ENCODE measurements at places on chromosomes 4 and X.
A peak's percentile ranks its signal among the peaks of the same experiment; 100 is the strongest.

DNA sequence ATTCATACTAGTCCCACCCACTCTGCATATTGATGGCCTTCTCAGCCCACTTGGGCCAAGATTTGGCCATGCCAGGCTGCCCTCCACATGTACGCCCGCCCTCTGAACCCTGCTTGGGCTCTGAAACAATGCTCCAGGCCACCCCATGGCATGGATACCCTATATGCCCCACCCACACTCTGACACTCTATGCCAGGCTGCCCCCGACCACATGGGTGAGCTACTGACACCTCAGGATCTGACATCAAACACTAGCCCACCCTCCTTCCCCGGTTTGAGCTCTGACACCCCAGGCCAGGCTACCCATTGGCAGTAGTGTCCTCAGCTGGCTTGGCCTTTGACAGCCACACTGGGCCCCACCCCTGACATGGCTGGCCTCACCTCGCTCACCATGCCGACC, 69.5 kb downstream of the HPRT1 start:
- H3K27ac ChIP-seq: no peak overlapping the region
- H3K36me3 ChIP-seq: no peaks in the 10 kb centered on the region
- no peak for DNase-seq
- no peaks in the 10 kb centered on the region for H3K4me1 ChIP-seq

DNA sequence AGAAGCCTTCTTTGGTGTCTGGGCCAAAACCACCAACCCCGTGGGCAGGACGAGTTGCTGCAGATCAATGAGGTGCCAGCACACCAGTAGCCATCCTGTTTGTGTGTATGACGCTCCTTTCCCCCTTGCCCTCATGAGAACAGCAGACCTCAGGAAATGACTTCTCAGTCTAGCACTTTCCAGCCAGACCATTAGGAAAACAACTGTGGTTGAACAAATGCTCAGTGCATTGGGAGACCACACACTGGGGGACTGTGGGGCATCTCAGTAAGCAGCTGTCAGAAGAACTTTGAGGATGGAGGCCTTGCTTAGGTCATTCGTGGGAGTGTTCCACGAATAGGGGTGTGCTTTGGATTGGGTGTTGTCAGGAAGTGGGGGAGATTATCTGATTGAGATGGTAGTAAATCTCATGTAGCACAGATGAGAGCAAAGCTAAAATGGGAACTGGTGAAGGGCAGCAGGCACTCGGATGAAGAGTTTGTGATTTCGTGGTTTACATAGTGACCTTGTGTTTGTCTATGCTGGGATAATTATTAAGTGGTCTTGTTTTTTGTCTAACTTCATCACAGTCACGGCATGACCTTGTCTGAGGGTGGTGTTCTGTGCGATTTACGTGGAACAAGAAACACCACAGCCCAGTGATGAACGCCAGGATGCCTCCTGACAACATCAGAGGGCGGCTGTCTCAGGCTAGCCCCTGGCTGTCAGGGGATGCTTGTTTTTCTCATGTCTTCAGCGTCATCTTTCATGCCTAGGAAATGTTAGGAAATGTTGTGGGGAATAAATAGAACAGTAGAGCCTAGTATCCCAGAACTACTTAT, 70.1 kb downstream of the USP46 start:
- peaks cover 3% of the 10 kb centered on the region for H3K36me3 ChIP-seq
- H3K4me1 ChIP-seq: no peaks in the 10 kb centered on the region
- no peak overlapping the region for H3K27ac ChIP-seq
- H3K27me3 ChIP-seq: no peaks in the 10 kb centered on the region
- H3K4me3 ChIP-seq: no peak overlapping the region
- DNase-seq: no peak

GRCh38 chr4:109703664-109704361, 568 bp upstream of the CASP6 start:
- no peak for DNase-seq
- H3K27me3 ChIP-seq: peaks cover 3% of the 10 kb centered on the region
- H3K36me3 ChIP-seq: no peaks in the 10 kb centered on the region
- H3K4me3 ChIP-seq: peak overlapping the region; percentile 88

DNA sequence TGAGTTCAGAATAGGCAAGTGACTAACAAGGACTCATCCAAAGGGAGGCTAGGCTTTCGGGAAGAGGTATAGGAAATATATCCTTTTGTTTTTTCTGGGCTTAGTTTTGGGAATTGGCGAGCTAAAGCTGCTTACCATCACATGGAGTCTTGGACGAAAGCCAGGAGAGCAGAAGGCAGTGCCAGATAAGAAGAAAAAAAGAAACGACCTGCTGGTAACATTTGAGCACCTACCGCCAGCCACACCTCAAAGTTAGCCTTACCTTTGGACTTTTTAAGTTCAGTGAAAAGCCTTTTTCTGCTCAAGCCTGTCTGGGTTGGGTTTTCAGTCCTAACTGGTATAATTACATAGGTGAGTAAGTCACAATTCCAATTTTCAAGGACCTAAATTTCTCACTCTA, 85.1 kb upstream of the LCORL start:
- no peak overlapping the region for H3K27ac ChIP-seq
- no peak overlapping the region for H3K4me3 ChIP-seq
- no peaks in the 10 kb centered on the region for H3K4me1 ChIP-seq
- H3K36me3 ChIP-seq: no peaks in the 10 kb centered on the region
- H3K27me3 ChIP-seq: no peaks in the 10 kb centered on the region
- no peak for DNase-seq

- H3K4me1 ChIP-seq: no peaks in the 10 kb centered on the region
- no peaks in the 10 kb centered on the region for H3K36me3 ChIP-seq
- DNase-seq: no peak
- no peak overlapping the region for H3K4me3 ChIP-seq
These were observed 179.3 kb upstream of the MBNL3 start for GRCh38 chrX:132668178-132668577.

DNA sequence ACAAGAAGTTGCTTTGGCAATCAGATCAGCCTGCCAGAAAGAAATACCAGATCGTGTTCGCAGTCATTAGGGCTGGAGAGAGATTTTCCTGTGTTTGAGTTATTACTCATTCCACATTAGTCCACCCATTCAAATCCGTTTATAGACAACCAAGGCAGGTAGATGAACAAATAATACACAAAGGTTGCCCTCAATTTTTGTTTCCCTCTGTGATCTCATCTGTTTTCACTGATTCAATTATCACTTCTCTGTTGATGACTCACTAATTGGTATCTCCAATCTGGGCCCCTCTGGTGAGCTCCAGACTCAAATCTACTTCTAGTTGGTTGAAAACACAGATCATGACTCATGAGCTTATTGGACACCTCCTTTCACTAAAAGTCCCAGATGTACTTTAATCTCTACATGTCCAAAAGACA, 54.5 kb downstream of the CHM start:
- H3K4me3 ChIP-seq: no peak overlapping the region
- H3K4me1 ChIP-seq: peaks cover 4% of the 10 kb centered on the region
- no peaks in the 10 kb centered on the region for H3K27me3 ChIP-seq
- H3K27ac ChIP-seq: no peak overlapping the region
- DNase-seq: no peak

DNA sequence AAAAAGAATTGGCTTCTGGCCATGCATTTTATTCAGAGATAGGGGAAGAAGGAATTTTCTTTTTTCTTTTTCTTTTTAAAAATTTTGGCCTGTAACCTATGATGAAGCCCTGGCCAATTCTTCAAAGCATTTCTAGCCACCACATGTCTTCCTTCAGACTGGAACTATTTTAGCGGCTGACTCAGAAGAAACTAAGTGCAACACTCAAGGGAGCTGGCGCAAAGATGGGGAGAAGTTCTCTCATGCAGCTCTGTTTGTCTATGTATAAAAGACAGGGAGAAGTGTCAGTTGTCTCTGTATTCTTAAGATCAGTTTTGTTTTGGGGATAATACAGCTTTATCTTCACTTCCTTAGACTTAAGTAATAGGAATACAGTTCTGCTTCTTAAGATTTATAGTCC, 46.1 kb downstream of the MBNL3 start:
- no peak overlapping the region for H3K27ac ChIP-seq
- H3K36me3 ChIP-seq: no peaks in the 10 kb centered on the region
- no peak overlapping the region for H3K4me3 ChIP-seq

DNA sequence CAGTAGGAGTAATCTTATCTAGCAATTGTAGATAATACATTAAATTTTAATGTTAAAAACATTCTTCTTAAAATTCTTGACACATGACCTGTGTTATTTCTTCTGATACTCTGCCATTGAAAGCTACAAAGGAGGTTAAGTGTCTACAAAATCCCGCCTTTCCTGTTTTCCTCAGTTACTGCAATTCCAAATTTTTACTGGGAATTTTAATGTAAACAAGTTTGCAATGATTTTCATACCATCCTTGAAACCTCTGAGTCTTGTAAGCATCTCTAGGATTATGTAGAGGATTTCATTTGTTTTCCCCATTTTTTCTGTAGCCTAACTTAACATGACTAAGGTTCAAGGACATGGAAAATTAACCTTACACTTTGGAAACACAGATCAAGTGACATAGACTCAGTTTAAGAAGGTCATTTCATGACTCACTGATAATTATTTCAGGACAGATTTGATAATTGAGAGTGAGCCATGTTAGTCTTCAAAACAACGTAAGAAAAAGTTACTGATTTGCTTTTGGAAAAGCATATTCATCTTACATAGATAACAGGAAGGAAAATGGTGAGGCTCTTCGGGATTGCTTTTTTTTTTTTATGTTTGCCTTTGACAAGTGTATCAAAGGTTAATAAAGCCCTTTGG, 39.6 kb upstream of the PDLIM5 start:
- no peaks in the 10 kb centered on the region for H3K27me3 ChIP-seq
- no peak overlapping the region for H3K27ac ChIP-seq
- H3K36me3 ChIP-seq: no peaks in the 10 kb centered on the region
- DNase-seq: no peak

GRCh38 chr4:86910369-86910768, 18.1 kb upstream of the C4orf36 start:
- no peak overlapping the region for H3K4me3 ChIP-seq
- H3K4me1 ChIP-seq: no peaks in the 10 kb centered on the region
- H3K27me3 ChIP-seq: peaks cover 2% of the 10 kb centered on the region
- DNase-seq: no peak
- H3K36me3 ChIP-seq: no peaks in the 10 kb centered on the region

DNA sequence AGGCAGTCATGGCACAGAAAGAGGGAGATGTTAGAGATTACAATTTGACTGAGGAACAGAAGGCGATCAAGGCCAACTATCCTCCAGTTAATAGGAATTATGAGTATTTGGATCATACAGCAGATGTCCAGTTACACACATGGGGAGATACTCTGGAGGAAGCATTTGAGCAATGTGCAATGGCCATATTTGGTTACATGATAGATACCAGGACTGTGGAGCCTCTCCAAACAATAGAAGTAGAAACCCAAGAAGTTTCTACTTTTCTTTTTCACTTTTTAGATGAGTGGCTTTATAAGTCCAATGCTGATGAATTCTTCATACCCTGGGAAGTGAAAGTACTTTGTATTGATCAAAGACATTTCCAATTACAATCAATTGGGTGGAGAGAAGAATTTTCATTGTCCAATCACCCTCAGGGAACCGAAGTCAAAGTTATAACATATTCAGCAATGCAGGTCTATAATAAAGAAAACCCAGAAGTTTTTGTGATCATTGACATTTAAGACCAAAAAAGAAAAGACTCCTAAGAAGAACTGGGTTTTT, 139.1 kb downstream of the MAB21L2 start:
- peaks cover 5% of the 10 kb centered on the region for H3K36me3 ChIP-seq
- H3K27ac ChIP-seq: no peak overlapping the region
- H3K4me3 ChIP-seq: no peak overlapping the region

GRCh38 chr4:96736352-96736889, 896.5 kb downstream of the PDHA2 start:
- H3K4me3 ChIP-seq: no peak overlapping the region
- H3K27me3 ChIP-seq: no peaks in the 10 kb centered on the region
- H3K4me1 ChIP-seq: peaks cover 4% of the 10 kb centered on the region
- H3K27ac ChIP-seq: no peak overlapping the region

- H3K27ac ChIP-seq: no peak overlapping the region
- H3K4me3 ChIP-seq: no peak overlapping the region
- no peak for DNase-seq
- H3K36me3 ChIP-seq: no peaks in the 10 kb centered on the region
- H3K27me3 ChIP-seq: peaks cover 3% of the 10 kb centered on the region
- H3K4me1 ChIP-seq: no peaks in the 10 kb centered on the region
These were observed 22.5 kb upstream of the MYOZ2 start for GRCh38 chr4:119113033-119113655.

DNA sequence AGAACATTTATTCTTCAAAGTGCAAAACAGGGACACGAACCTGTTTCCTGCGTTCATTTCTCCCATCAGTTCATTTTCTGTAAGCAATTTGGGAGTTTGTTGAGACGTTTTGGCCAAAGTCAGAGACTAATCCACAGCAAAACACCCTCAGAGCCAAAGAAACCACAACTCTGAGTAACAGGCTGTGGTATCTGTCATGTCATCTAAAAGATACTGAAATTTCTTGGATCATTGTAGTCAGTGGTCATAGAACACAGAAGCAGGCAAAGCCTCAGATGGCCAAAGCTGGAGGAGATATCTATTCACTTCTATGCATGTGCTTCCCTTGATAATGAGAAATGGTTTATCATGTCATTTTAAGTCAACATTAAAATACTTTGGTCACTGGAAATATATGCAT, 485.6 kb upstream of the GALNT7 start:
- no peak for DNase-seq
- H3K4me3 ChIP-seq: no peak overlapping the region
- peaks cover 8% of the 10 kb centered on the region for H3K27me3 ChIP-seq
- H3K36me3 ChIP-seq: no peaks in the 10 kb centered on the region
- no peak overlapping the region for H3K27ac ChIP-seq
- H3K4me1 ChIP-seq: peaks cover 34% of the 10 kb centered on the region

- H3K27ac ChIP-seq: no peak overlapping the region
- H3K4me3 ChIP-seq: no peak overlapping the region
- H3K36me3 ChIP-seq: peaks cover 3% of the 10 kb centered on the region
- peaks cover under 1% of the 10 kb centered on the region for H3K4me1 ChIP-seq
These were observed 2.9 kb downstream of the SOX3 start for GRCh38 chrX:140501940-140502468.

DNA sequence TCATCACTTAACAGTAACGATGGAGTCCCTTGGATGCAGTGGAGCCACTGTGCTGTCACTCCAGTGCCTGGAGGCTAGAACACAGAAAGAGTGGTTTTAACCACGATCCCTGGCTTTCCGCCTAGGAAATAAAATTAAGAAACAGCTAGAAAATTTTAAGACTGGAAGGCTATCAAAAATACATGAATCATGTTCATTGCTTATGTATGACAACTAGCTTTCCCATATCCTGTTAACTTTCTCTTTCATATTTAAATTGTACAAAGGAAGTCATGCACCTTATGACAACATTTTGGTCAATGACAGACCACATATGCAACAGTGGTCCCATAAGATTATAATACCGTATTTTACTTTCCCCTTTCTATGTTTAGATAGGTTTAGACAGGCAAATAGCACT, 115.1 kb downstream of the GALNTL6 start:
- no peaks in the 10 kb centered on the region for H3K27me3 ChIP-seq
- no peak overlapping the region for H3K4me3 ChIP-seq
- H3K36me3 ChIP-seq: no peaks in the 10 kb centered on the region
- H3K4me1 ChIP-seq: no peaks in the 10 kb centered on the region
- no peak for DNase-seq

Data from glutamatergic neuron (in vitro differentiated cells).